ENCODE measurements at places on chromosomes 4 and X.

GRCh38 chr4:56372774-56373173, 14.5 kb downstream of the AASDH start:
- no peak for DNase-seq

DNA sequence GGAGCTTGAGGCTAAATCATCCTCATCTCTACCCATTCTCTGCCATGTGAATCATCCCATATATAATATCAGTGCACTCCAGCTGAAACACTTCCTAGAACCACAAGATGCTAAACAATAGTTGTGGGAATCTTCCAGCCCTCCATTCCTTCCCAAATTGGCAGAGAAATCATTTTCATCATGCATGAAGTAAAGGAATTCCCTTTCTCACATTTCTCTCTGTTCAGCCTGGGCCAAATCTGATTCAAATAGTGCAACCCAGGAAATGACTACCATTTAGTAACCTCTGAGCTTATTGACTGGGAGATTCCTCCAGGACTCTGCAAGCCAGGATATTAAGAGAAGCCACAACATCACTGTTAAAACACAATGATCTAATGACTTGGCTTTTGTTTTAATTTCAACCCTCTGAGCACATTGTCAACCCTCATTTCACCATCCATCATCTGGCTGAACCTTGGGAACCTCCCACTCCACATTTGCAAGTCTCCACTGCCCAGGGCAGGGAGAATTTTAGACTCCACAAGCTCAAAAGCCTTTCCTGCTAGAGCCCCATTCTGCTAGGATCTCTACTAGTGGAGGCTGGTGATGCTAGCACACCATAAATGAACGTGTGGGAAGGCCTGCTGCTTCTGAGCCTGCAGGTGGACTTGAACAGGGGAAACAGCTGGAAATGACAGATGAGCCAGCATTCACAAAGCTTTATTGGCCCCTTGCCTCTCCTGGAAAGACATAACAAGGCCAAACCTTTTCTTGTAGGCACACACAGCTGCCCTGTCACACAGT, 133.9 kb downstream of the TET2 start:
- no peak for DNase-seq

- DNase-seq: no peak
Observed at GRCh38 chr4:123821861-123822260, 425.3 kb downstream of the SPRY1 start.

DNA sequence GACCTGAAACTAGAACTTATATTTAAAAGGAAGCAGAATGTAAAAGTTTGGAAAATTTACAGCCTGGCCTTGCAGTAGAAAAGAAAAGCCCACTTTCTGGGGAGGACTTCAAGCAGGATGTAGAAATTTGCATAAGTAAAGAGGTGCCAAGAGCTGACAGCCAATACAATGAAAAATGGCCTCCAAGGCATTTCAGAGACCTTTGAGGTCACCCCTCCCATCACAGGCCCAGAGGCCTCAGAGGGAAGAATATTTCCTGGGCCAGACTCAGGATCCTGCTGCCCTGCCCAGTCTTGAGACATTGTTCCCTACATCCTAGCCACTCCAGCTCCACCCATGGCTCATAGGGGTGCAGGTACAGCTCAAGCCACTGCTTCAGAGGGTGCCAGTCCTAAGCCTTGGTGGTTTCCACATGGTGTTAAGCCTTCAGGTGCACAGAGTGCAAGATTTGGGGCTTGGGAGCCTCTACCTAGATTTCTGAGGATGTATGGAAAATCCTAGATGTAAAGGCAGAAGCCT, 518.9 kb upstream of the INTU start:
- no peak for DNase-seq

- no peak for DNase-seq
Observed at GRCh38 chr4:30767147-30767845, 47.1 kb downstream of the PCDH7 start.
